ENCODE measurements at places on chromosomes 4 and X.

DNA sequence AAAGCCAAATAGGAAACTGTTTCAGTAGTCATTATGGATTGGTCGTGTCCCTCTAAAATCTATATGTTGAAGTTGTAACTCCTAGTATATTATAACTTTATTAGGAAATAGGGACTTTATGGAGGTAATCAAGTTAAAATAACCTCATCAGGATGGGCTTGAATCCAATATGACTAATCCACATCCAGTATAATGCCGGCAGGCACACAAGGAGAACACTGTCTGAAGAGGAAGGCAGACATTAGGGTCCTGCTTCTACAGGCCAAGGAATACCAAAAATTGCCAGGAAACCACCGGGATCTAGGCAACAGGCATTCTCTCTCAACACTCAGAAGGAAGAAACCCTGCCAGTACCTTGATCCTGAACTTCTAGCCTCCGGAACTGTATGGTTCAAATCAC is 130.3 kb downstream of the ATP10D start:
- DNase-seq, result no peak

DNA sequence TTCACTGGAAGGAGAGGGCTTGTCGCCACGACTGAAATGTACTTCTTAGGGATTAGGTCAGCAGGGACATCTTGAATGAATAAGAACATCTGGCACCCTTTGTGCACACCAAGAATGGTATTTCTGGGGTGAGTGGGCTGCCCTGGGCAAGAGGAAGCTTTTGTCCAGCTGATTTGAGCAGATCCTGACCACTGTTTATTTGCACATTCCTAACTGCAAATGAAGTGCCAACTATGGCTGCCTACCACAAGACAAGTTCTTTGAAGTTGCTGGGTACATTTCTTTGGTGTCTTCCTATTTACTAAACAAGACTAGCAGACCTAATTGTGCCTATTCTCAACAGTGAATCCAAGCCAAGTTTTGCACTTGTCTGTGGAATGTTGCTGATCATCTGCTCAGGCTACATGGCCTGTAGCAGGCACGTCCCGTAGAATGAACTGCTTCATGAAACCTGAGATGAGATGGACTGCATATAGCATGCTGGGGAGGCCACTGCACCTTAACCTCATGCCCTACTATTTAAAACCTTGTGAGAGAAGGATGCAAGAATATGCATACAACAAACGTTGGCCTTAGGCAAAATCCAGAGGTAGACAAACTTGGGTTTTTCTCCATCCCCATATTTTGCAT is 45.0 kb downstream of the PIR start:
- no peak for DNase-seq

GRCh38 chr4:154004016-154004415 is 215.1 kb upstream of the SFRP2 start:
- no peak for DNase-seq

- DNase-seq, result no peak
Measured at GRCh38 chr4:145035494-145036136, 62.4 kb downstream of the ANAPC10 start.

DNA sequence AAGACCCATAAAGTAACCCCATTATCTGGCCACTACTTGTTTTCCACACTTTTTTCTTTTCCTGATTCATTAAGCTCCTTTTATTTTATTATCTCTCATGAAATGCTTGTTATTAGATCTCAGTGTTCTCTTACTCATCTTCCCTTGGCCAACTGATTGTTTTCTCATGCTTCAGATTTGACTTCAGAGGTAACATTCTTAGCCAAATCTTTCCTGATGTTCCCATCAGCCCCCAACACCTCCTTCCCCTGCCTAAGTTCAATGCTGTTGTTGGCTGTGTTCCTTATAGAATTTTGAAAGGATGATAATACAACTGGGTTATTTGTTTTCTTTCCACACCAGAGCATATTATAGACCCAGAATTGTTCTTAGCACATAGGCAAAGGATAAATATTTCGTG is 75.6 kb downstream of the BMPR1B start:
- DNase-seq, result peak; percentile 2

DNA sequence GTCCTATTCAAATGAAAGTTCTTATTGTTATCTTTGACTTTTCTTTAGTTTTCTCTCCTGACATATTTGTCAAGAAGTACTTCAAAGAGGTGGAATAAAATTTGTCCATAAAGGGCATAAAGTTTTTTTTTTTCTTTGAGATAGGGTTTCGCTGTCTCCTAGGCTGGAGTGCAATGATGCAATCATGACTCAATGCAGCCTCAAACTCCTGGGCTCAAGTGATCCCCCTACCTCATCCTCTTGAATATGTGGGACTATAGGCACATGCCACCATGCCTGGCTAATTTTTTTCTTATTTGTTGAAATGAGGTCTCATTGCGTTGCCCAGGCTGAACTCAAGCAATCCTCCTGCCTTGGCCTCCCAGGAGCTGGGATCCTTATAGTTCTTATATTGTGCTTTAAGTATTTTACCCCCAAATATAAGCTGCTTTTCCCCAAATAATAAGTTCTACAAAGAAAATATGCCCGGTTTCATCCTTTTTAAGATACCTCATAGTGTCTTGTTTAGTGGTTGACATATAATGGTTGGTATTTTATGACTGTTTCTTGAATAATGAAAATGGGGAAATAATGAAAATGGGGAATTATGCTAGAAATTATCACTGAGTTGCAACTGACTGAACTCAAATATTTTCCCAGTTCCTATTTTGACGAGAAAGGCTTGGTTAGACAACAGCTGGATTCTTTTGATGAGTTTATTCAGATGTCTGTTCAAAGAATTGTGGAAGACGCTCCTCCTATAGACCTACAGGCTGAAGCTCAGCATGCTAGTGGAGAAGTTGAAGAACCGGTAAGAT is 11.6 kb downstream of the POLR2B start:
- no peak for DNase-seq

DNA sequence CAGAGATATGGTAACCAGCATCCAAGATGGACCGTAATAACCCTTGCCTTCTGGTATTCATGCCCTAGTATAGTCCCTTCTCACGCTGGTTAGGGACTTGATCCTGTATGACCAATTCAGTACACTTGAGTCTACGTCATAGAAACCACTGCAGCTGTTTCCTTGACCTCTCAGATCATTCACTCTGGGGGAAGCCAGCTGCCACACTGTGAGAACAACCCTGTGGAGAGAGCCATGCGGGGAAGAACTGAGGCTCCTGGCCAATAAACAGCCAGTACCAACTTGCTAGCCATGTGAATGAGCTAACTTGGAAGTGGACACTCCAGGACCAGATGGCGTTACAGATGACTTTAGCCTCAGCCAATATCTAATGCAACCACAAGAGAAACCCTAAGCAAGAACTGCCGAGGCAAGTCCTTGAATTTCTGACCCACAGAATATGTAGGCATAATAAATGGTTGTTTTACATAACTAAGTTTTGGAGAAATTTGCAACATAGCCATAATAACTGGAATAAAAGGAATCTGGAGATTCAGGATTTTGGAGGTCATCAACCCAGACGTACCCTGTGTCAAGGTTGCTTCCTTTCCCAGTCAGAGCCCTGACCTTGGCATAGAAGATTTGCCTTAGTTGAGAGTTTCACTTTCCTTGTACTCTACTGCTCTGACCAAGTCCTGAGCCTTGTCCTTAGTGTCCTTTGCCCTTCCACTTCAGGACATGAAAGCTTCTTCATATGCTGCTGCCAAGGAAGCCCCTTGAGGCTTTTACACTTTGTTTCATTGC is 87.3 kb upstream of the ZNF81 start:
- no peak for DNase-seq

DNA sequence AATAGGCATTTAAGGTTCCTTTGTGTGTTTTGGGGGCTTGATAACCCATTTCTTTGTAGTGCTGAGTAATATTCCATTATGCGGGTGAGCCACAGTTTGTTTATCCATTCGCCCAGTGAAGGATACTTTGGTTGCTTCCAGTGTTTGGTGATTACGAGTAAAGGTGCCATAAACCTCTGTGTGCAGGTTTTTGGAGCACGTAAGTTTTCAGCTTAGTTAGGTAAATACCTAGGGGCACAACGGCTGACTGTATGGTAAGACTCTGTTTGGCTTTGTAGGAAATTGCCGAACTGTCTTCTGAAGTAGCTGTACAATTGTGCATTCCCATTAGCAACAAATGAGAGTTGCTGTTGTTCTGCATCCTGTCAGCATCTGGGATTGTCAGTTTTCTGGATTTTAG is 3.8 kb upstream of the TBL1X start:
- DNase-seq, result no peak

DNA sequence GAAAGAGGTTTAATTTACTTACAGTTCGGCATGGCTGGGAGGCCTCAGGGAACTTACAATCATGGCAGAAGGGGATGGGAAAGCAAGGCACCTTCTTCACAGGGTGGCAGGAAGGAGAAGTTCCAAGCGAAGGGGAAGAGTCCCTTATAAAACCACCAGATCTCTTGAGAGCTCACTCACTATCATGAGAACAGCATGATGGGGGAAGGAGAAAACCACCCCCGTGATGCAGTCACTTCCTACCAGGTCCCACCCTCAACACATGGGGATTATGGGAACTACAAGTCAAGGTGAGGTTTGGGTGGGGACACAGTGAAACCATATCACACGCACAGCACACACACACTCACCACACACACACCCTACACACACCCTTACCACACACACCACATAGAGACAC is 104.3 kb downstream of the DCTD start:
- no peak for DNase-seq

GRCh38 chr4:13118633-13119032 is 365.5 kb downstream of the RAB28 start:
- no peak for DNase-seq

GRCh38 chr4:43112139-43112538 is 219.6 kb downstream of the GRXCR1 start:
- DNase-seq, result no peak

DNA sequence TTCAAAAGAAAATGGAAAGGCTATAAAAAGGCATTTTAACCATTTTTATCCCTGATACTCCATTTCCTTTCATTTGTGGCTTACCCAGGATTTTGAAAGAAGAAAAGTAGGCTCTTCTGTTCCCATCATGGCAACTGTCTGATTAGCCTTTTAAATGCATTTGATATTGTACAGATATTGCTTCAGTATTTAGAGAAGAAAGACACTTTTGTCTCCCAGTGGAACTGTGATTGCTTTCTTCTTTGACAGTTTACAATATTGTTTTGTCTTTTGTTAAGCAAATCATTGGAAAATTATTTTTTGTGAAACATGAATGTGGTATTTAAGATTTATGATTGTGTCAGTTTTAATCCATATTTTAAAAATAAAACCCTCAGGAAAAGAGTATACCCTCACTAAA is 297.4 kb upstream of the TACR3 start:
- DNase-seq, result no peak

DNA sequence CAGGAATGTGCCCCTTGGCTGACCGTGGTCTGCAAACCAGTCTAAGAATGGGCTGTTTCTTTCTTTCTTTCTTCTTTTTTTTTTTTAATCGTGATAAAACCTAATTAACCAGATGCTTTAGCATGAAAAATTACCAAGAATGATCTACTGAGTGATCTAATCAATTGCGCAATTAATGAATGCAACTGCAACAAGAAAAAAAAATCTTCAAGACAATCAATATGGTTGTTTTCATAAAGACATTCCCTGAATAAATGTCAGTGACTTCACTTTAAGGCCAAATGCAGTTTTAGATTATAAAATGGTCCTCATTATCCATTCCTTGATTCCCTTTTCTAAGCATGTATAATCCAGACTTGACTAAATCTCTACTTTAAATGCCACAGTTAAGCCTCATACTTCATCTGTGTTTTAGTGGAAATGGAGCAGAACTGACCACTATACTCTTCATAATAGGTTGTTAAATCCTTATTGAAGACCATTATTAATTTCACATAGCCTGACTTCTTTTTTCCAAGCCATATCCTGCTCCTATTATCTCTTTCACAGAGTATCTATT is 51.6 kb upstream of the SETD7 start:
- no peak for DNase-seq

- no peak for DNase-seq
Measured at GRCh38 chr4:11297201-11297600, 131.5 kb downstream of the HS3ST1 start.

DNA sequence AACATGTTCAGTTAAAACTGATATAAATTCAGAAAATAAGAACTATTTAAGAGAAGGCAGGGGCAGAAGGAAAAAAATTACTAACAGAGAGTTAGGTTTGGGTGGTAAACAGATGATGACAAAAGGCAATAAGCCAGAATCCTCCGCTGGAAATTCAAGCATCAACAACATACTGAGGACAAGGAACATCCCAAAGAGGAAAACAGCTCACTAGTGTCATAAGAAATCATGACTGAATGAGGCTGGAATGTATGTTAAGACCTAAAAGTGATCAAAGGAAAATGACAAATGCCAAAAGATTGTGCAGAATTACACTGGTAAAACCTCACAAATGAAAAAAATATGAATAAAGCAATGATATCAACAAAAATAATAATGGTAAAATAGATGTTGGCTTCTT is 88.4 kb downstream of the WDFY3 start:
- DNase-seq, result peak; percentile 50

DNA sequence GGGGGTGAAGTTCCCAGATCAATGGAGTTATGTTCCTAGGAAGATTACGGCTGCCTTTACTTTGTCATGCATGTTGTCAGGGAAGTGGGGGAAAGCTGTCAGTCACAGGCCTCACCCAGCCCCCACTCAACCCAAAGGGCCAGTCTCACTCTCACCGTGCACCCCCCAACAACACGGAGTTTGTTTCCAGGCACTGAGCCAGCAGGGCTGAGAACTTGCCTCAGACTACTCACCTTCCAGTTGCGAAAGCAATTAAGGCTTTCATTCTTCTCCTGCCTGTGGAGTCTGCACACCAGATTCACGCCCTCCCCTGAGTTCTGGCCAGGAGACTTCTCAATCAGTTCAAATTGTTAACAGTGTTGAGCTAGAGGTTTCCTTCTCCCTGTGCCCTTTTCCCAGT is 114.3 kb downstream of the SH3BGRL start:
- no peak for DNase-seq
